Activated naive CD8-positive, alpha-beta T cell treated with anti-CD3 and anti-CD28 coated beads, Interleukin-2, amount 10 ng/mL, durations not matched to agents 7 days and 5 days (primary cell): ENCODE measurements at places on chromosomes 3 and 15. TPM values are rescaled to one million over a fixed set of nuclear protein-coding genes. Genes with fewer than 3 reads are reported as not detected.
A peak's percentile ranks its signal among the peaks of the same experiment; 100 is the strongest.

PARP15 gene
- 49.1 TPM for total RNA-seq

IL17RB gene
- total RNA-seq: 0.42 TPM

CFAP100 gene
- total RNA-seq: not detected

LIPC gene
- 9.0 TPM for total RNA-seq

COL8A1 gene
- not detected for total RNA-seq

SLC22A14 gene
- 0.17 TPM for total RNA-seq

GRCh38 chr3:154334973-154335420, 10.7 kb upstream of the DHX36 start:
- H3K4me3 ChIP-seq: no peak overlapping the region
- no peak for DNase-seq
- H3K27ac ChIP-seq: no peak overlapping the region
- H3K36me3 ChIP-seq: no peaks in the 10 kb centered on the region

DNA sequence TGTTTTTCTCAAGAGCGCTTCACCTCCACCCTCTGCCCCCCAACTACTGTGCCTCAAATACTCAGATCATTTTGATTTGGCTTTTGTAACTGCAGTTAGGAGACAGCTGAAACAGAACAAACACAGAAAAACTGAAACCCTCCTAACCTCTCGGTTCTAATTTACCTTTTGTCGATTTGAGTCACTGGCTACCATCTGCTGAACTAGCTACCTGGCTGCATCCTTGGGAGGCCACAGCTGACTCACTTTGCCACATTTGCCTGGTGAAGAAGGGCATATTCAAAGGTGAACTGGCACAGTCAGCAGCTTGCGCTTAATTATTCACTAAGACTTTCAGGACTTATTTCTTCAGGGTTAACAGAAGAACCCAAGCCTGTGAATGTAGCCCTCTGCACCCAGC, 117.7 kb downstream of the FOXB1 start:
- peaks cover 33% of the 10 kb centered on the region for H3K4me1 ChIP-seq
- H3K27ac ChIP-seq: no peak overlapping the region
- no peaks in the 10 kb centered on the region for H3K36me3 ChIP-seq
- H3K4me3 ChIP-seq: no peak overlapping the region
- peaks cover under 1% of the 10 kb centered on the region for H3K27me3 ChIP-seq
- no peak for DNase-seq

DNA sequence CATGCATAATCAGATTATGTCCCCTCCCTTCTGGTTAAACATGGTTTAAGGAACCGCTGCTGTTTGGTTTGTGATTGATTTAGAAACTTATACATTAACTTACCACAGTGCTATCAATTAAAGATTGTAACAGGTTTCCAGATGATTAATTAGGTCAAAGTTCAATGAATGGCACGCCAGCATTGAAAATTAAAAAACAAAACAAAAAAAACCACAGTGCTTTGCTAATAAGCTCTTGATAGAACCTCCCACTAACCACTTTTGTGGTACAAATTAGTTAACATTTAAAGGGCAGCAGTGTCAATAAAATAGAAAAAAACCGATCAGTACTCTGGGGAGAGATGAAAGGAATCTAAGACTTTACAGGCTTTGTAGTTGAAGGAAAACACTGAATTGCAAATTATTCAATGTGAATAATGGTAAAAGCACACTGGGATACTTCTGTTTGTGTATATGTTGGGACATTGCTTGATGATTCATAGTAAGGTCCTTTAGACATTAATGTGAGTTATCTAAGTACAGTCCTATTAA, 7.6 kb upstream of the C3orf38 start:
- H3K27ac ChIP-seq: no peak overlapping the region
- H3K4me3 ChIP-seq: no peak overlapping the region
- peaks cover 5% of the 10 kb centered on the region for H3K4me1 ChIP-seq
- H3K36me3 ChIP-seq: peaks cover 32% of the 10 kb centered on the region

- no peak for DNase-seq
- H3K36me3 ChIP-seq: peaks cover 11% of the 10 kb centered on the region
- H3K4me3 ChIP-seq: no peak overlapping the region
- H3K4me1 ChIP-seq: peaks cover 2% of the 10 kb centered on the region
- no peaks in the 10 kb centered on the region for H3K27me3 ChIP-seq
Measured at GRCh38 chr3:53092216-53092615, 38.0 kb downstream of the RFT1 start.

GRCh38 chr3:13579063-13579462, 30.1 kb downstream of the FBLN2 start:
- no peak for DNase-seq
- no peaks in the 10 kb centered on the region for H3K27me3 ChIP-seq
- H3K4me1 ChIP-seq: peaks cover 8% of the 10 kb centered on the region

GRCh38 chr3:160643994-160644393, 33.0 kb upstream of the ARL14 start:
- no peak overlapping the region for H3K4me3 ChIP-seq
- no peak overlapping the region for H3K27ac ChIP-seq
- H3K4me1 ChIP-seq: peaks cover 2% of the 10 kb centered on the region
- DNase-seq: no peak

DNA sequence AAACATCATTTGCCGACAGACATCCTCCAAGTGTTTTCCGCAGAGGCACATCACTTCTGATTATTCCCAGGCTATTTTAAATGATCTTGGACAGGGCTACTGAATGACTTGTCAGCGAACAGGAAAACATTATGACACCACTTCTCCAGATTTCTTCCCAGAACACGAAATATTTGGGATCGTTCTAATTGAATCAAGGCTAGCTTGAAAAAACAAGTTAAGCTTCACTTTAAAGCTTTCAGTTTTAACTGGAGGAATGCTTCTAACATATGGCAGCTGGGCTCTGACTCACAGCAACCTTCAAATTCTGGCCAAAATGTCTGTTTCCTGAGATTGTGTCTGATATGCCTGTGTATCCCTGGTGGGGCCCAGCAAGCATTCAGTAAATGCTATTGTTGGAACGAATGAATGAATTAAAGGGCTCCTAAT, 127.0 kb upstream of the ICE2 start:
- no peak overlapping the region for H3K27ac ChIP-seq
- no peaks in the 10 kb centered on the region for H3K36me3 ChIP-seq
- H3K4me1 ChIP-seq: peaks cover 16% of the 10 kb centered on the region
- H3K27me3 ChIP-seq: peaks cover 30% of the 10 kb centered on the region
- DNase-seq: no peak
- H3K4me3 ChIP-seq: no peak overlapping the region

- no peak overlapping the region for H3K4me3 ChIP-seq
- no peak overlapping the region for H3K27ac ChIP-seq
- H3K4me1 ChIP-seq: no peaks in the 10 kb centered on the region
- DNase-seq: no peak
- H3K36me3 ChIP-seq: no peaks in the 10 kb centered on the region
Measured at GRCh38 chr3:182117583-182117982, 405.9 kb downstream of the SOX2 start.

- H3K4me1 ChIP-seq: no peaks in the 10 kb centered on the region
- H3K4me3 ChIP-seq: no peak overlapping the region
- no peak overlapping the region for H3K27ac ChIP-seq
- no peaks in the 10 kb centered on the region for H3K36me3 ChIP-seq
- H3K27me3 ChIP-seq: no peaks in the 10 kb centered on the region
Measured at GRCh38 chr3:116350119-116350733, 95.1 kb downstream of the LSAMP start.

DNA sequence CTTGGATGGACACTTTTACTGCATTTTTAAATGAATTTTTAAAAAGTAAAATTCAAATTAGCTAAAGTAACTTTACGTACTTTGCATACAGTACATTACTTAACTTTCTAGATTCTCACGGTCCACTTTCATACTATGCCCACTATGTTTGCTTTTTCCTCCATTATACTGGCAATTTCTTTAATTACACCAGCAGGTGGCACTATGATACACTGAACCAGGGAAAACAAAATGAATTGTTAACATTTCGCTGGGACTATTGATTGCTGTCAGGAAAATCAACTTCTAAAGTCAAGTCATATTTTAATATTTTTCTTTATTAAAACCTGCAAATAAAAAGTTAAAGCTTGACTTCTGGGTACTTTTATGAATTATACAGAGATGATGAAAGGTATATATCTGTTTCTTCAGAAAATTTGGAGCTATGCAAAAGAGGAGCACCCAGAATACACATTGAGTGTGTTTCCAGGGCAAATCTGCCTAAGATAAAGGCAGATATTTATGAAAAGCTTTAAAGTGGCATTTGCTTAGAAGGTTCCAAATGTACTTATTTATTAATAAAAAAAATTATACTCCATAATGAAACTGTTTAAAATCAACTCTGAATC, 21.8 kb upstream of the POU1F1 start:
- no peaks in the 10 kb centered on the region for H3K36me3 ChIP-seq
- H3K27ac ChIP-seq: no peak overlapping the region

DNA sequence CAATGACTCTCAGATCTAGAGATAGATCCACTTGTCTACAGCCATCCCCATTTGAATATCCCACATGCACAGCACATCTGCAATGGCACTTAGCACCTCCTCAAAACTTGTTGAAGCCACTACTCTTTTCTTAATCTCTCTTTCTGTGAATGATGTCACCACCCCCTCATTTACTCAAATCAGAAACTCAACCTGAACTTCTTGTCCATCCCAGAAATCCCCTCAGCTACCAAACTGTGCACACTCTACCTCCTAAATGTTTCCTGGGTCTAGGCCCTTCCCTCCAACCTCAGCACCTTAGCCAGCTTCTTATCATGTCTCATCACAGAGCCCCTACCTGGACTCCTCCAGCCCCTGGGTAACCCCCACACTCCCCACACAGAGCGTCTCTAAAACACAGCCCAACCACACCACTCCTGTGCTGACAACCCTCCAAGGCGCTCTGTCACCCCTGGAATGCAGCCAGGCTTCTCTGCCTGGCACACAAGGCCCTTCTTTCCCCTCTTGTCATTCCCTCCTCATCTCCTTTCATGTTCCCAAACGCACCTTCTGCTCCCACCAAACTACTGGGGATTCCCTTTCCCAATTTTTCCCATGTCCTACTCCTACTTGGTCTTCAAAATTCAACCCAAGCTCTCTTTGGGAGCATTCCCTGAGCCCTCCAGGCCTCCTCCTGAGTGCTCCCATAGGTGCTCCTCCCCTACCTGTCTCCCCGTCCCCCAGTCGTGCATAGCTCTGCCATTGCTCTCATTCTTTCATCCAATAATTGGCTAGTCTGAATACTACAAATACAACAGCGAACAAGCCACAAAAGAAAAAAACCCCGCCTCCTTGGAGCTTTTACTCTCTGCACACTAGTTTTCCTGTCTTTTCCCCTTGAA, 39.8 kb upstream of the ZBTB38 start:
- DNase-seq: no peak
- no peaks in the 10 kb centered on the region for H3K4me1 ChIP-seq
- H3K27me3 ChIP-seq: no peaks in the 10 kb centered on the region
- peaks cover 1% of the 10 kb centered on the region for H3K36me3 ChIP-seq

GRCh38 chr3:9213019-9213634, 36.3 kb downstream of the SRGAP3 start:
- DNase-seq: no peak
- H3K36me3 ChIP-seq: no peaks in the 10 kb centered on the region
- no peak overlapping the region for H3K27ac ChIP-seq
- no peak overlapping the region for H3K4me3 ChIP-seq
- H3K27me3 ChIP-seq: no peaks in the 10 kb centered on the region

- no peaks in the 10 kb centered on the region for H3K4me1 ChIP-seq
- no peak for DNase-seq
- no peak overlapping the region for H3K4me3 ChIP-seq
- H3K27ac ChIP-seq: no peak overlapping the region
- H3K36me3 ChIP-seq: no peaks in the 10 kb centered on the region
Measured at GRCh38 chr3:177836671-177837070, 639.4 kb upstream of the TBL1XR1 start.

DNA sequence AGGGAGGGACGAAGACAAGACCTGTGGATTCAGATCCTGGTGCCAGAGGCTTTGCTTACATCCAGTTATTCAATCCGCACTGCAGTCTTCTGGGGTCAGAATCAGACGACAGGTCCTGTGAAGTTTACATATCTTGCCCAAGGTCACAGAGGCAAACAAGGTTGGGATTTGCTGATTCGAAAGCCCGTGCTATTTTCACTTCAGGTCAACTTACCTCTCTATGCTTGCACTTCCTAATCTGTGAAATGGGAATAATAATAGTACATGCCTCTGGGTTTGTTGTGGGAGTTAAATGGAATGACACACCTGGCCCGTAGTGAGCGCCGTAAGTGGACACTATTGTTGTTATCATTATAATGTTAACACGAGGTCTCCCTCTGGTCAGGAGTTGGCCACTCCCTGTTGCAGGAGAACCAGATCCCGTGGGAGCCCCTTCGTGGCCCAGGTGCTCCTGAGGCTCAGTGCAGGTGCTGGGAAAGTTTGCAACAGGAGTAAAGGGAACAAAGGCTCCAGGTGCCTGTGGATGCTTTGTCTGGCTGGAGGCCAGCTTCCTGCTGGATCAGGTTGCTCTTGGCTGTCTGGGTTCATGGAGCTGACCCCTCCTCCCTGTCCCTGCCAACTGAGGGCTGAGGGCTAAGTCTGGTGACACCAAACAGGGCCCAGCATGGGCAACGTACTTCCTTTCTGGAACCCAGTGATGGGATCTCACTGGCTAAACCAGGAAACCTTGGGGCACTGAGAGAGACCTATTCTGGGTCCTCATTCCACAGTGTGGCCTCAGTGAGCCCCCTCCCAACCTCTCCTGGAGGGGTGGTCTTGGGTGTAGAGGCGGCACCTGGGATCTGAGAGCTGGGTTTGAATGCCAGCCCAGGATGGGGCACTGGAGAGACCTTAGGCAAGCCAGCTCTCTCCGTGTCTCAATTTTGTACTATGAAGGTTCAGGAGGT, 40.1 kb upstream of the SEMA4B start:
- no peaks in the 10 kb centered on the region for H3K36me3 ChIP-seq
- H3K4me3 ChIP-seq: no peak overlapping the region
- peaks cover 10% of the 10 kb centered on the region for H3K27me3 ChIP-seq
- DNase-seq: no peak
- H3K27ac ChIP-seq: no peak overlapping the region

DNA sequence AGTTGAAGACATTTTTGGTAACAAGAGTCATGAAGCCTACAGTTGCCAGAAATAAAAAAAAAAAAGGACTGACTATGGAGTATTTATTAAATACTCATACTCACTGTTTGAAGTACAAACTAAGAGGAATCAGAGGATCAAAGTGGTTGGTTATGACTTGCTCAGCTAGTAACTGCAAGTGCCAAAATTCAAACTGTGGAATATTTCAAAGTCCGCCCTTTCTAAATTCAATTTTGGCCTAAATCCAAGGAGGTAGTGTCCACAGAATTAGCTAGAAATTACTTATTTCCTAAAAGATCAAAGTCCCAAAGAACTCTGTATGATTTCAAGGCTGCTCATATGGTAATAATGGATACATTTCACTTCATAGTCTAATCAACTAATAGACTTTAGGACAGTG, 274.5 kb downstream of the ZBTB20 start:
- no peak overlapping the region for H3K4me3 ChIP-seq
- no peaks in the 10 kb centered on the region for H3K27me3 ChIP-seq
- H3K4me1 ChIP-seq: peaks cover 3% of the 10 kb centered on the region
- DNase-seq: no peak
- no peak overlapping the region for H3K27ac ChIP-seq

DNA sequence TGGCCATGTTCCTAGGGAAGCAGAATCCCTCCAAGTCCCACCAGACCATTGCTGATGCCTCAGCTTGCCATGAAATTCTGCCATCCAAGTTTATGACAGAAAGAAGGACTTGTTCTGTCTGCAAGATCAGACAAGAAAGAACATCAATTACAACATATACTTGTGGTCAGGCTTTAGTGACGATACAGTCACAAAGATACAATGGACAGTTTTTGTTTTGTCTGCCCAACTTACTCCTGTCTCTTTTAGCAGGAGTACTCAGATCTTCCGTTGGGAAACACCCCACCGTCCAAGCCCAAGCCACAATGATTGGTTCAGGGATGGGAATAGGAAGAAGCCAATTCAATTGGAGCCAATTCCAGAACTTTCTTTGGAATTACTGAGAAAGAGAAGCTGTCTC, 15.7 kb downstream of the KLHL6 start:
- H3K4me1 ChIP-seq: peaks cover 49% of the 10 kb centered on the region
- H3K27me3 ChIP-seq: no peaks in the 10 kb centered on the region
- H3K4me3 ChIP-seq: peak overlapping the region; percentile 26
- H3K27ac ChIP-seq: peak overlapping the region; percentile 79
- peaks cover 18% of the 10 kb centered on the region for H3K36me3 ChIP-seq
- DNase-seq: no peak
